ENCODE measurements at places on chromosomes 7 and 10. TPM values are rescaled to one million over a fixed set of nuclear protein-coding genes. Genes with fewer than 3 reads are reported as not detected.

GRCh38 chr10:58543141-58543540 is 30.5 kb downstream of the BICC1 start:
- no peak for DNase-seq

DNA sequence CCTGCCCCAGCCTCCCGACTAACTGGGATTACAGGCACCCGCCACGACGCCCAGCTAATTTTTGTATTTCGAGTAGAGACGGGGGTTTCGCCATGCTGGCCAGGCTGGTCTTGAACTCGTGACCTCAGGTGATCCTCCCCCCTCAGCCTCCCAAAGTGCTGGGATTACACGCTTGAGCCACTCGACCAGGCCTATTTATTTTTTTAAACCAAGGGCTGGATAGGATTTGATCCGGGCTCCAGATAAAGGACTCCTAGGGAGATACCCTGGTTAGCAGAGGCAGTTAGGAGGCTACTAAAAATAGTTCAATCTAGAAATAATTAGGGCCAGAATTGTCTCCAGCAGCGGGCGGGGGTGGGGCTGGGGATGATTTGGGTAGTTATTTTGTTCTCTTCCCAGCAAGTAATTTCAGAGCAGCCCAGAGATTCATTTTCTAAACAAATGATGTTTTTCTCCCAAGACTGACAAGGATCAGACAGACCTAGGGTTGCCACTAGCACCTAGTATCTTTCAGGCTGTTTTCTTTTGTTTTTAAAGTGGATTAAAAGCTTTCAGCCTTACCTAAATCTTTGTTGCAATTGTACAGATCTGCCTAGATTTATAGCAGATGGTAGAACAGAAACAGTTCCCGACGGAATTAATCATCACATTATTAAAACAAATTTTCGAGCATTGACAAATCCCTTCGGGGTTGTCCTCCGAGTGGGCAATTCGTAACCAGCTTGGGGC is 859 bp upstream of the SMC3 start:
- DNase-seq, result no peak

DNA sequence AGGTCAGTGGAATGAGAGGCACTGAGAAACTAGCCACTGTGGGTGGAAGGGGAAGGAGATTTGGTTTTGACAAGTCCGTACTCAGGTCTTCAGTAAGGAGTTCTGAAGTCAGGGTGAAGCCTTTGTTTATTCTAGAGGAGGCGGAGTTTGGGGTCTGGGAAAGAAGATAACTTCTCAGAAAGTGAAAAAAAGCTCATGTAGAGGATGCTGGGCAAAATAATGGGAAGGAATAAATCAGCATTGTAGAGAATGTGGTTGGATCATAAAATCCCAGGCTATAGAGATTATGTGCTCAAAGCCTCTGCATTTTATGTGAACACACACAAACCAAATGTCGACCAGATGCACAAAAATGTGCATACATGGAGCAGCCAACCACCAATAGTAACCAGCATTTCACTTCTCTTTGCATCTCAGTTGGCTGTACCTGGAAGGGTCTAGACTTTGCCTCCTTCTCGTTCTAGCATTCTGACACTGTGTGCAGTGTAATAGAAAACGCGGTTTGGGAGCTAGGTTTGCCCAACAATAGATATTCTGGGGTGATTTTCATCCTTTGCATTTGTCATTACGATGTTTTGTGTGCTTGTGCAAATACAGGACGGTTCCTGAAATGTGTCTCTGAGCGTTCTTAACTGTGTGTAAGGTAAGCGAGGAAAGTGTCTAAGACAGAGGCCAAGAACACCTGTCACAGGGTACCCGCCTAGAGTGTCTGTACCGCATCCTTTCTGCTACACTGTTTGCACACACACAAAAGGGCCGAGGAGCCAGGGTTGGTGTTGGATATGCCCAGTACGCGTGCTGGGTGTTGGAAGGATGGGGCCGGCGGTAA is 603 bp upstream of the HECW1 start:
- no peak for DNase-seq

- DNase-seq, result no peak
Observed at GRCh38 chr7:40700653-40701421, 566.0 kb downstream of the SUGCT start.

DNA sequence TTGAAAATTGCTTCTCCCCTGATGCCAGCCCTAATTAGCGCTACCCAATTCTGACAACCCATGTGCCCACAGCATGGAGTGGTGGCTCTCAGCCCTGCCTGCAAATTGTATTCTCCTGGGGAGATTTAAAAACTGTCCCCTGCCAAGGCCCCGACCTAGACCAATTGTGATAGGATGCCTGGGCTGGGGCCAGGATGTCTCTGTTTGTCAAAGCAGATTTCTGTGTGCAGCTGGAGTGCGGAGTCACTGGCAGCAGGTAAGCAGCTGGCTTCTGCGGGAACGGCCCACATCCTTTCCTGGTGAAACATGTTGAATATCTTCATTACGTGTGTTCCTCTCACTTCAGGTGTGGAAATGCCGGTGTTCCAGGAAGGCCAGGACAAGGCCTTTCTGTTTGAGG is 238.6 kb downstream of the WDR37 start:
- DNase-seq, result no peak

DNA sequence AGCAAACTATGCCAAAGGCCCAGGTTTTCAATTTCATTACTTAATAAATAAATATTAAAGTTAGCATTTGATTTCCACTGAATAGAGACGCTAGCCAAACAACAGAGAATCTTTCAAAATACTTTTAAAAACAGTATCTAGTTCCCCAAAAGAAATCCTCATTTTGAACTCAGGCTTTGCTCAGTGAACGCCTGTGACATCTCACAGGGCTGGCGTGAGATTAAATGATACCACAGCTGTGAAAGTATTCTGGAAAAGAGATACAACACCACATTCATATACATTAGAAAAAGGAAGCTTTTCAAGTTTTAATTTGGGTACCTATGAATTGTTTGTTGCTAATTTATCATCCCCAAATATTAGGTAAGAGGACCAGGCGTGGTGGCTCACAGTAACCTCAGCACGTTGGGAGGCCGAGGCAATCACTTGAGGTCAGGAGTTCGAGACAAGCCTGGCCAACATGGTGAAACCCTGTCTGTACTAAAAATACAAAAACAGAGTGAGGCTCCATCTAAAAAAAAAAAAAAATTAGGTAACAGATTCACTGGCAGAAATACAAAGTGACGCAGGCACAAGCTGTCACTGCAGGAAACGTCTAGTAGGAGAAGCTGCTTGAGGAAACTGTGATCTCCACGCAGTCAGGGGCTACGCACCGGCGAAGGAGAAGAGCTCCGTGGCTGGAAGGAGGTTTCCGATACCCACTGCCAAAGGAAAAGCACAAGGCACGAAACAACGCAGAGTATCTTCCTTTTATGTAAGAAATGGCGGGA is 50.0 kb downstream of the AMZ1 start:
- no peak for DNase-seq

- no peak for DNase-seq
Observed at GRCh38 chr10:63574011-63574410, 52.8 kb downstream of the REEP3 start.

- DNase-seq, result no peak
Observed at GRCh38 chr10:22589851-22590514, 124.4 kb downstream of the PIP4K2A start.

DNA sequence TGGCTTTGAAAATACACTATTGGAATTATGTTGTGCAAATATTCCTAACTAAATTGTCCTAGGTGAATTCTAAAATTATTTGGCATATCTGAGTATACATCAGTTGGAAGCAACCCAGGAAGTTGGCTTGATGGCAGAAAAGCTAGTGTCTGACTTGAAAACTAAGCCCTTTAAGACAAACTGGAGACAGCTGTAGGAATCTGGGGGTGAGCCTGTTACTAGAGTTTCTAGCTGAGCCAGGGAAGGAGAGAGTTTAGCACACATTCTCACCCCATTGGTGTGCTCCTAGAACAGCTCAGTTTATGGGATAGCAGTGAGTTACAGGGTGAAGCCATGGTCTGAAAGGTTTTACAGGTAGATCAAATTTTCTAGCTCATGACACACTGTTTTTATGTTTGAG is 210.2 kb upstream of the SLC26A5 start:
- no peak for DNase-seq

- DNase-seq, result peak; percentile 56
Observed at GRCh38 chr10:46282842-46283574, 3.8 kb upstream of the ANTXRL start.

GRCh38 chr10:5952731-5953385 is 24.5 kb downstream of the IL15RA start:
- no peak for DNase-seq

GRCh38 chr10:44500451-44500850 is 115.6 kb upstream of the CXCL12 start:
- no peak for DNase-seq

GRCh38 chr10:110150981-110151380 is 56.4 kb upstream of the MXI1 start:
- no peak for DNase-seq

GRCh38 chr7:1555813-1556543 is at the start of gene TMEM184A:
TSS of gene TMEM184A (minus strand) at chr7:1556205. CDS start at chr7:1555484, 721 bp downstream.
- no peak for DNase-seq

- no peak for DNase-seq
Observed at GRCh38 chr10:8095959-8096358, 41.5 kb downstream of the GATA3 start.

- DNase-seq, result no peak
Observed at GRCh38 chr10:43220657-43221418, 46.0 kb downstream of the RASGEF1A start.

GRCh38 chr7:71272509-71273490 is 140.9 kb downstream of the GALNT17 start:
- DNase-seq, result no peak

DNA sequence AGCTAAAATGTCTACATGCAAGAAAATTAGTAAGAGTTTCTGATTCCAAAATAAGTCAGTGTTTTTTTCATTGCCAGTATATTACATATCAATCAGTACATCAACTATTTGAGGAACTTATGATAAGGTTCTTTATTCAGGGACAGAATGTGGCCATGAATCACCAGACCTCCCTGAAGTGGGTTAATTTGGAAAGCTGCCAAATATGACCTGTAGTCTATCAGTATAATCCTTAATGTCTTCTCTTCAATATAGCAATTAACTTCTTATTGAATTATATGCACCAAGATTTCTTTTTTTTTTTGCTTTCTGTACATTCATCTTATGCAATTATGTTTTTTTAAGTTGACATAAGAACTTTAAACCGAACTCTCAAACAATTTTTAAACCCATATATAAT is 714.5 kb upstream of the POT1 start:
- no peak for DNase-seq

DNA sequence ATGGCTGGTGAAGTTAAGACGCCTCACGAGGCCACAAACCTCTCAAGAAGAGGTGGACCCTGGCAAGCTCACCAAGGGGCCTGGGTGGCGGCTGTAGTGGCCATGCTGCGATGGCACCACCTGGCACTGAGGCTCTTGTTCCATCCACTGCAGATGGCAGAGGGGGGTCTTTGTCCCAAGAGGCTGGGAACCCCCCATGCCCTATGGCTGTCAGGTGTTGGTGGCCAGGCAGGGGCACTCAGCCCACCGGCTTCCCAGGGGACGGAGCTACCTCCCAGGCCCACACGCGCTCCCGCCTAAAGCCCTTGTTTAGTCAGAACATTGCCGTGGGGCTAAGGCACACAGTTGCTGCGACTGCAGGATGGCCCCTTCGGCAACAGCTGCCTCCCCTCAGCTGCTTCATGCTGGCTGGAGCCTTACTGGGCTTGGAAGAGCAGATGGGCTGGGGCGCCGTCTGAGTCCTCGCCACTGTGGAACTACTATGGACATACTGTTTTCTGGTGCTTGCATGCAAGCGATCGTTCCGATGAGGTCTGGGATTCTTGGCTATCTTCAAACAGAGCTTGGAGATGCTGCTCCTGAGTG is 46.8 kb downstream of the DPYSL4 start:
- no peak for DNase-seq

DNA sequence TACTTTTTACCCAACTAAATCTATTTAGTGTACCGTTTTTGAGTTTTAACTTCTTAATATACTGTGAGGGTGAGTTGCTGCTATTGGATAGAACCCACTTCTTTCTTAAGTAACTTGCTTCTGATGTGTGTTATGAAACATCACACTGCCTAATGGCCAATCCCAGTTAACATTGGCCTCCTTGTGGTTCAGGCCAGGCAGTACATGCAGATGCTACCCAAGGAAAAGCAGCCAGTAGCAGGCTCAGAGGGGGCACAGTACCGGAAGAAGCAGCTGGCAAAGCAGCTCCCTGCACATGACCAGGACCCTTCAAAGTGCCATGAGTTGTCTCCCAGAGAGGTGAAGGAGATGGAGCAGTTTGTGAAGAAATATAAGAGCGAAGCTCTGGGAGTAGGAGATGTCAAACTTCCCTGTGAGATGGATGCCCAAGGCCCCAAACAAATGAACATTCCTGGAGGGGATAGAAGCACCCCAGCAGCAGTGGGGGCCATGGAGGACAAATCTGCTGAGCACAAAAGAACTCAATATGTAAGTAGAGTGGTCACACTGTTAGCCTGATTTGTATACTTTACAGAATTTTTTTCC is 39.7 kb downstream of the TES start:
- peak; percentile 36 for DNase-seq

GRCh38 chr10:129184196-129184595 is 282.8 kb upstream of the MGMT start:
- no peak for DNase-seq

DNA sequence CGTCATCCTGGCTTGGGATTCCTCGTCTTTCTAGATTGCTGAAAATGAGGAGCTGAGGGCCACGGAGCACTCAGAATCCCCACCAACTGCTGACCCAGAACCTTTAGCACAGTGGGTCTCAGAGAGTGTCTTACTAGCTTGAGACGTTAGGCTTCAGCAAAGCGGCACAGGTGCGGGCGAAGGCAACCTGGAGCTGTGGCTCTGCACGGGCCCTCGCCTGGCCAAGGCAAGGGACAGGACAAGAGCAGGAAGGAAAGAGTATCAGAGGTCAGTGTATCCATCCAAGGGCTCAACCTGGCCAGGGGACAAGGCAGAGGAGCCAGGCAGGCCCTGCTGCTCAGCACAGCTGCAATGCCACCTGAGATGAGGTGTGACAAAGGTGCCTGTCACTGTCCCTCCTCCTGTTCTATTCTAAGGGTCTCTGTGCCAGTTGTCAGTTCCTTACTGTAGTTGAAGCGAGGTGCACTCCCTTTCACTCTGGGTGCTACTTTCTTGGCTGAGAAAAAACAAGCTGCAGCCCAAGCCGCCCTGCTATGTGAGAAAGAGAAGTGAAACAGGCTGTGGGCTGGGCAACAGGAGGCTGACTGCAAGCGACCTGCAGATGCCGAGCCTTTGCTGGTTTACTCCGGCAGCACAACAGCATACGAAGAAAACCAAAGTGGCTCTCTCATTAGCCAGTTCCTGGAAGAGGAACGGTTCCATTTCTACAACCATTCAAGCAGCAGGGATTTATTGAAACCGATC is 33.3 kb upstream of the KDM7A start:
- DNase-seq, result no peak

GRCh38 chr10:71236286-71236685 is 23.9 kb downstream of the UNC5B start:
- DNase-seq, result no peak

GRCh38 chr7:41788556-41788955 is 85.7 kb upstream of the INHBA start:
- DNase-seq, result no peak

GRCh38 chr10:78264361-78264760 is 230.7 kb downstream of the RPS24 start:
- no peak for DNase-seq

The CYP3A7 gene
- total RNA-seq, result not detected

The FZD8 gene
- total RNA-seq, result 16.5 TPM

The CHN2 gene
- total RNA-seq, result 3.6 TPM

The PLCE1 gene
- 0.32 TPM for total RNA-seq

The FANK1 gene
- 0.20 TPM for total RNA-seq

The NPSR1 gene
- total RNA-seq, result not detected

The FGL2 gene
- 0.66 TPM for total RNA-seq

The RBP3 gene
- total RNA-seq, result not detected

The HPSE2 gene
- total RNA-seq, result not detected

The CAMK1D gene
- total RNA-seq, result 0.26 TPM

The PNLIPRP3 gene
- total RNA-seq, result not detected

The UPP1 gene
- total RNA-seq, result 106 TPM

All from NCI-H460 (cell line).